ENCODE measurements at places on chromosomes 3 and 15.
A peak's percentile ranks its signal among the peaks of the same experiment; 100 is the strongest.

GRCh38 chr15:98903377-98904018 is 104.1 kb downstream of the PGPEP1L start:
- DNase-seq, result no peak

- DNase-seq, result no peak
Observed at GRCh38 chr3:65597952-65598413, 440.7 kb downstream of the MAGI1 start.

DNA sequence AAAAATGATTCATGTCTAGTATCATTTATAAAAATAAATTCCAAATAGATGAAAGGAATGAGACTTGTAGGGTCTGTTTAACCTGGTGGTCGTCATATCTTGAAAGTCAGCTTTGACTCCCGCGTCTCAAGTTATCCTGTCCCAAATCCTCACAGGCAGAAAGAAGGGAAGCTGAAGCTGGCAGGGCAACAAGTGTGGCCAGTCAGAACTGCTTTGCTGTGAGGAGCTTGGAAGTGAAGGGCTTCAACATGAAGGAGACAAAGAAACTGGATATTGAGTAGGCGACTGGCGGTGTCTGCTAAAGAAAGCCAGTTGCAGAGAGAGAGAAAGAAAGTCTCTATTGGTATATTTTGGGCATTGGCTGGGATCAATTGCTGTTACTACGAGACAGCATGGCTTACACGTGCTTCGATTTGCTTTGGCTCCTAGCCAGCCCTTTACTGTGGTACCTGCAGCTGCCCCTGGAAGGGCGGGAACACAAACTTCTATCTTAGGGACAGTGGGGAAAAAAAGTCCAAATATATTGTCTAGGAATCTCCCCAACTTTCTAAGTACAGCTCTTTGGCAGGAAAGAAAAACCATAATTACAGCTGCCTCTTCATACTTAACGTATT is 107.2 kb downstream of the CHST2 start:
- no peak for DNase-seq

GRCh38 chr15:78457101-78457500 is 19.1 kb downstream of the IREB2 start:
- DNase-seq, result no peak

- no peak for DNase-seq
Observed at GRCh38 chr3:160780245-160780644, 24.2 kb downstream of the PPM1L start.

DNA sequence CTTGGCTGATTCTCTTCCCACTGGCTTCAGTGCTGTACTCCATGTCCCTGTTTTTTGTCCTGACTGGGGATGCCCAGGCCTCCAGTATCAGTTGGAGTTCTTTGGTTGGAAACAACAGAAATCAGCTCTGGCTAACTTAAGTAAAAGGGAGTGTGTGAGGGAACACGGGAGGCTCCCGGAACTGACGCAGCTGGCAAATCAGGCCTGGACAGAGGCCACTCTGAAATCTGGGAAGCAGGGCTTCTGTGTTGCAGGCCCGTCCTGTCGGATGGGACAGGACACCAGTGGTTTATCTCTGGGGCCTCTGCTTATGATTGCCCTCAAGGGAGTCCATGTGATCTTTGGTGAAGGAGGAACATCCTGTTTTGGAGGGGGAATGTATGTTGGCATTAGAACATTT is 124.3 kb downstream of the CHCHD6 start:
- no peak for DNase-seq

DNA sequence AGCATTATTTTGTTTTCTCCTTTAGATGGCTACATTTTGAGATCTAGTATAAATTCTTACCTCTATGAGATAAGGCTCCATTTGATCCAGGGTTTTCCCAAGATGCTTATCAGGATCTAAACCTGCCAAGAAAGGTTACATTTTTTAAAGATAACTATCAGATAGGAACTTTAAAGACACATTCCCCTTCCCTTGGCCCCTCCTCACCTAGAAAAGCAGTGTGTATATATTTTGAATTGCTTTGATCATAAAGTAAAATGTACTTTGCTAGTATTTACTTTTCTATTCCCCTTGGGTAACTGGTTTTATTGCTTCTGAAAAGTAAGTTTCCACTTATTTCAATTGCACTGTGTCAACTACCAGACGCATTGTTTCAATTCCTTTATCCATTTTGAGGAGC is 135.2 kb downstream of the DPH6 start:
- DNase-seq, result no peak

- peak; percentile 61 for DNase-seq
Observed at GRCh38 chr3:32175607-32176197, 62.8 kb upstream of the CMTM8 start.

DNA sequence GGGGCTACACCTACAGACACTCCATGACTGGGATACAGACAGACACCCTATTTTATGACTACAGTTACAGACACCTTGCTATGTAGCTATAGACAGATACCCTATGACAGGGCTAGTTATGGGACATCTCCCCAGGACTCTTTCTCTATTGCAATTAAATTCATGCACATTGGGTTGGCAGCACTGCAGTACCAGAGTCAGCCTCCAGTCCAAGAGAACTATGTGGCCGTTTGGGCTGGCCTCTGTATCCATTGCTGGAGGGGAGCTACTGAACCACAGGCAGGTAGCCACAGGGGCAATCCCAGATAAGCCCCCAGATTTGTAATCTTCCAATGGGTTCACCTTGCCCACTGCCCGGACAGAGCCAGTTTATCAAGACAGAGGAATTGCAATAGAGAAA is 108.4 kb upstream of the SPATA16 start:
- no peak for DNase-seq

- no peak for DNase-seq
Observed at GRCh38 chr3:68876112-68876713, 56.1 kb downstream of the TAFA4 start.

DNA sequence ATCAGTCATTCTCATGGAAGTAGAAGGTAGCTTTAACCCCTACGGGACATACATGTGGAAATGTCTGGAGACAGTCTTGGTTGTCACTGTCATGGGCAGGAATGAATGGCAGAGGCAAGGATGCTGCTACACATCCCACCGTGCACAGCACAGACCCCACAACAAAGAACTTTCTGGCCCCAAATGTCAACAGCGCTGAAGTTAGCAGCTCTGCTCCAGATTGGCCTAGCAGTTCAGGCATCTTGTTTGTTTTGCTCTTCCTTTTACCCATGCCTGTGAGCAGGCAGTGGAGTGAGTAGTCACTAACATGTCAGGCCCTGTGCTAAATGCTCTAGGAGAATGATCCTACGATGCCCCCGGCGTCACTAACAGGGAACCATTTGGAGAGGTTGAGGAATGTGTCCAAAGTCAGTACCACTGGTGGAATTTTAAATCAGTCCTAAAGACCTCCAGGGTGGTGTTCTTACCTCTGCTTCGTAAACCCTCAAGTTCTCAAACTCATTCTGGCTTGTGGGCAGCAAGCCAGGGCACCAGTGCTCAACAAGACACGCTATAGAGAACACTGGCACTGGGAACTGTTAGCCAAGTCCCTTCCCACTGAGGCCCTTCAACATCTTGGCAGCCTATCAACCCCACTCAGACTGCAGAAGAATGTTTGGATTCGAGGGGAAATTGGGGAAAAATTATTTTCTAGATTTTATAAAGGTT is 142.2 kb downstream of the FOXP1 start:
- DNase-seq, result no peak

- no peak for DNase-seq
Observed at GRCh38 chr15:93283854-93284253, 194.8 kb upstream of the RGMA start.

- DNase-seq, result no peak
Observed at GRCh38 chr15:79265167-79265566, 17.4 kb upstream of the ANKRD34C start.

- no peak for DNase-seq
Observed at GRCh38 chr3:49534581-49535441, 19.5 kb upstream of the BSN start.

- DNase-seq, result no peak
Observed at GRCh38 chr3:97949743-97950142, 22.5 kb downstream of the RIOX2 start.
